ENCODE measurements at places on chromosomes 3 and 15. TPM values are rescaled to one million over a fixed set of nuclear protein-coding genes. Genes with fewer than 3 reads are reported as not detected.

The CYP1A2 gene
- total RNA-seq = not detected

- H3K4me1 ChIP-seq = no peaks in the 10 kb centered on the region
- DNase-seq = no peak
- no peak overlapping the region for H3K27ac ChIP-seq
- no peak overlapping the region for H3K4me3 ChIP-seq
- no peaks in the 10 kb centered on the region for H3K27me3 ChIP-seq
Measured at GRCh38 chr3:24533561-24534193, 39.0 kb upstream of the THRB start.

GRCh38 chr15:31349233-31350141 lies 22.9 kb downstream of the KLF13 start:
- no peaks in the 10 kb centered on the region for H3K36me3 ChIP-seq
- H3K4me1 ChIP-seq = peaks cover 15% of the 10 kb centered on the region
- no peak overlapping the region for H3K4me3 ChIP-seq
- H3K27me3 ChIP-seq = no peaks in the 10 kb centered on the region
- DNase-seq = no peak

GRCh38 chr3:114852966-114853365 lies 294.1 kb downstream of the ZBTB20 start:
- no peak for DNase-seq
- no peaks in the 10 kb centered on the region for H3K27me3 ChIP-seq
- H3K36me3 ChIP-seq = no peaks in the 10 kb centered on the region
- no peak overlapping the region for H3K27ac ChIP-seq

DNA sequence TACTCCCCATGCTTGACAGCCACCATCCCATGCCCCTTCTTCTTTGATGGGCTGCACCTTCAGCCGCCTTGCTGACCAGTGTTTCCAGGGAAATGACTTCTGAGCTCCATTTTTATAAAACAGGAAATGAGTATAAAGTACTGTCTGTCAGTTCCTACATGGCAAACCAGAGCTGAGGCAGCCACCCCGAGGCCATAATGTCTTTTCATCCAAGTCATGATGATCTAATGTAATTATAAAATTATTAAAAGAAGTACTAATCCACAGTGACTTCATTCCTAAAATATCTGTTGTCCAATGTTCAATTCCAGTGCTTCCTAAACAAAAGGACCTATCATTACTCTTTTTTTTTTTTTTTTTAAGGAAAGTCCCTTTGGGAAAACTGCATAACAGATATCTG lies 75.2 kb upstream of the HERC1 start:
- H3K27me3 ChIP-seq = no peaks in the 10 kb centered on the region

The PPM1L gene
- 24.6 TPM for total RNA-seq

DNA sequence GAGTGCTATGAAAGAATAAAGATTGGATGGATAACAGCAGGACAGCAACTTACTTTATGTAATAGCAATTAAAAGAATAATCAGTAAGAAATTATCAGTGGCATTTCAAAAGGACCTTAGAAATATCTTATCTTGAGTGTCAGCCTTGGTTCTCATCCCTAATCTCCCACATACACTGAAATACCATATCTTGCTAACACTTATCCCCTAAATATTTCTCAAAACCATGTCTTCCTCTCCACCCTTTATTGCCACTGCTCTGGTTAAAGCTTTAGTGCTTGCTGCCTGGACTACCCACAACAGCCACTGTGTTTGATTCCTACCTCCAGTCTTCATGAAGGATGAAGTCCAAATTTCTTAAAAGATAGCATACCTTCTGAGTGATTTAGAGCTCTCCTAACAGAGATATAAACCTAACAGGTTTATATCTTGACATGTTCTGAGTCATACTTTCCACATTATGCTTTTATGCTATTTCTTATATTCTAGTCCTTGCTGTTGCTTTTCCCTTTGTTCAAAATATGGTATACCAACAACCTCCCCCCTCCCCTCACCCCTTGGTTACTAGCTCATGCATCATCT lies 202.8 kb downstream of the RSRC1 start:
- H3K27me3 ChIP-seq = no peaks in the 10 kb centered on the region
- no peaks in the 10 kb centered on the region for H3K4me1 ChIP-seq
- H3K27ac ChIP-seq = no peak overlapping the region
- no peaks in the 10 kb centered on the region for H3K36me3 ChIP-seq

GRCh38 chr3:45249391-45249790 lies 23.3 kb upstream of the TMEM158 start:
- H3K27me3 ChIP-seq = no peaks in the 10 kb centered on the region
- no peak overlapping the region for H3K4me3 ChIP-seq
- no peaks in the 10 kb centered on the region for H3K4me1 ChIP-seq
- H3K36me3 ChIP-seq = no peaks in the 10 kb centered on the region
- no peak for DNase-seq
- no peak overlapping the region for H3K27ac ChIP-seq

The SERPINI2 gene
- 1.6 TPM for total RNA-seq

All from breast epithelium (tissue), 4 donors.